Thyroid gland (tissue), 4 donors: ENCODE measurements at places on chromosomes 1 and 21. TPM values are rescaled to one million over a fixed set of nuclear protein-coding genes. Genes with fewer than 3 reads are reported as not detected.

Gene SHISA4
- total RNA-seq: 28.8 TPM

Gene PRAMEF20
- not detected for total RNA-seq

DNA sequence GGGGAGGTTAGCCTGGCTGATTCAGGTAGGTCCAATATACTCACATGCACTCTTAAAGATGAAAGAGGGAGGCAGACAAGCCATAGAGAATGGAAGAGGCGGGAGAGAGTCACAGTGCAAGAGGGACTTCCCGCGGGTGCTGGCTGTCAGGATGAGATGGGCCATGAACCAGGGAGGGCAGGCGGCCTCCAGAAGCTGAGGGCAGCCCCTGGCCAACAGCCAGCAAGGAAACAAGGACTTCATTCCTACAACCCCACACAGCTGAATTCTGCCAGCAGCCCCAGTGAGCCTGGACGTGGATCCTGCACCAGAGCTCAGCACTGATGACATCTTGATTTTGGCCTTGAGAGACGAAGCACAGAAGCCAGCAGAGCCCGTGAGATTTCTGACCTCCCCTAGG, 15.1 kb upstream of the B3GALT5 start:
- DNase-seq: no peak

GRCh38 chr1:160744199-160744851, 5.3 kb downstream of the SLAMF7 start:
- no peak for DNase-seq

DNA sequence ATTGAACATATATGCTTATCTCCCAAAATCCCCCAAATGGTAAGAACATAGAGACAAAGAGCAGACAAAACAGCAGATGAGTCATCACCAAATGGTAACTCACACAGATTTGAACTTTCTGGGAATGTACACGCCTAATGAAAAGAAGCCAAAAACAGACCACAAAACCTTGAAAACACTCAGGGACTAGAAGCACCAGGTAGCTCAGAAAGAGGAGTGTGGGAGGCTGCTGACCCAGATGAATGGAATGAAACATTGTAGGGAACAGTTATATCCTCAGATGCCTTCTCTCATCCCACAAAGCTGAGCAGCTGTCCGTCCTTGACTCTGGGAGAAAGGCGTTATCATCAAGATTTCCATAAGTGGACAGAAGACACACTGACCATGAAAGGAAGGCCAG, 307.0 kb upstream of the USP25 start:
- DNase-seq: no peak
